Hematopoietic multipotent progenitor cell treated with erythropoietin and hydrocortisone succinate and interleukin-3 and kit ligand, for 4 days (in vitro differentiated cells): ENCODE measurements at places on chromosomes 13 and 19.

DNA sequence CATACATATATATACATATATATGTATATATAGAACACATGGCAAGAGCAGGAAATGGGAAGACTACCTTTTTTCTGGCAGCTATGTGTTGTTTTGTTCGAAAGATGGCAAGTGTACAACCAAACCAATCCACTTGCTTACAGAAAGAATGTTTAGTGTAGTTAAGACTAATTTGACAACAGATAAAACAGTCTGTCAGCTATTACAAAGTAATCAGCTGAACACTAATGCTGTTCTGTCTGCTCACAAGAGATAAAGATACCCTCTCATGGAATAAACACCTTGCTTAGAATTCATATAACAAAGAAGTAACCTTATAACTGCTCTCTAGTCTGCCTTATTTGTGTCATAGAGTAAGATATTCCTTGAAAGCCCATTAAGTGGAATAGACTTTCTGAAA lies 858 bp upstream of the KCNRG start:
- DNase-seq: peak; percentile 66

GRCh38 chr13:21938168-21938567 lies 267.3 kb downstream of the FGF9 start:
- DNase-seq: no peak

- peak; percentile 35 for DNase-seq
Observed at GRCh38 chr19:37227996-37228395, 10.0 kb downstream of the ZNF383 start.

DNA sequence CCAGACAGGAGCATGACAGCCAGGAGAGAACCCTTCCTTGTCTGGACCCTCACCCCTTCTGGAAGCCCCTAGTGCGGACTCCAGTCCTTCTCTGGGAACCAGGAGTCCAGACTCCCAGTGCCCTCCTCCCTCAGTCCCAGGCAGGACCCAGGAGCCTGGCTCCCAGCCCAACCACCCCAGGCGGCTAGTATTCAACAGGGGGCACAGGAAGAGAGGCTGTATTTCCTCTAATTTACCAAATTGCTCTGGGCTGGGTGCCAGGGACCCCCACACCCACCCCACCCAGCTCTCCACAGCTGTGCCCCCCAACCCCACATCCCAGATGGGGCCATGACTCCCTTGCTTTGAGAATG lies 3.3 kb downstream of the GRIN2D start:
- no peak for DNase-seq

DNA sequence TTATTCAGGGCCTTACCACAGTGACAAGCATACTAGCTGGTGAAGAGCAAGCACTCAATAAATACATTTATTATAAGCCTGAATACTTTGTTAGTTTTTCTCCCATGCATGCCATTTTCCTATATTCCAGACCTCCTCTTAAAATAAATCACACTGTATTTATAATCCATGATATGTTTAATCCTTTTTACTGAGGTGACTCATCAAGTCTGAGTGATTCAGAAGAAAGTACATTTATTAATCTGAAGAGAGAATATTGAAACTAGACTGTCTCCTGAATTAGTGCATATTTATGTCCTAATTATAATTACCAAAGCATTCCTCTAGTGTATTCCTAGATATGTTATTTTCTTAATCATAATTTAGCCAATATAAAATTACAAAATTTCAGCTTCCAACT lies 323.3 kb downstream of the NALCN start:
- DNase-seq: no peak

GRCh38 chr19:41172297-41173164 lies 20.5 kb upstream of the CYP2S1 start:
- DNase-seq: no peak

DNA sequence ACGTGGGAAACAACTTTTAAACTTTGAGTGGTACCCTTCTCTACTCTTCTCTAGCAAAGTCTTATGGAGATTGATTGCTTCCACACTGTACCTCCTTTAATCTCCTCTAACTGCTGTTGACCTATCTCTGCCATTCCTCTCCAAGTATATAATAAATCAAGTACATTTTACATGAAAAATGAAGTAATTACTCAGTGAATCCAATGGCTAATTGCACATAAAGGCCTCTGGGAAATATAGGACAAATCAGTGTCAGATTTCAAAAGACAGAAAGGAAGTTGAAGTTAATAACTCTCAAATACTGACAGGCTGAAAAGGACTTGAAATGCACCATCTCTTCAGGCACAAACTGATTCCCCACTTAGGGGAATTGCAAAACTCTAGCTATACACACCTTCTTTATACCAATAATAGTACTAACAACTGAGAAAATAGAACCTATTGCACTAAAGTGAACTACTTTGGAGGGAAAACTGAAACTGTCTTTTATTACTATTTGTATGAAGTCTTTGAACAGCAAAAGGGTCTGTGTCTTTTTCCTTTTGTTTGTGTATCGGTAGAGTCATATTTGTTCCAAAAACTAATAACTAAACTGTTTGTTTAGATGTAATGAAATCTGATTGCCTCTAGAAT lies 701.1 kb downstream of the PCDH9 start:
- no peak for DNase-seq
